Tongue (tissue), 3 donors: ENCODE measurements at places on chromosomes 16 and 17.

GRCh38 chr16:68086336-68086841, 1.2 kb downstream of the NFATC3 start:
- DNase-seq, result peak; percentile 53

GRCh38 chr17:32007463-32008298, 498 bp downstream of the LRRC37B start:
- DNase-seq, result peak; percentile 57

DNA sequence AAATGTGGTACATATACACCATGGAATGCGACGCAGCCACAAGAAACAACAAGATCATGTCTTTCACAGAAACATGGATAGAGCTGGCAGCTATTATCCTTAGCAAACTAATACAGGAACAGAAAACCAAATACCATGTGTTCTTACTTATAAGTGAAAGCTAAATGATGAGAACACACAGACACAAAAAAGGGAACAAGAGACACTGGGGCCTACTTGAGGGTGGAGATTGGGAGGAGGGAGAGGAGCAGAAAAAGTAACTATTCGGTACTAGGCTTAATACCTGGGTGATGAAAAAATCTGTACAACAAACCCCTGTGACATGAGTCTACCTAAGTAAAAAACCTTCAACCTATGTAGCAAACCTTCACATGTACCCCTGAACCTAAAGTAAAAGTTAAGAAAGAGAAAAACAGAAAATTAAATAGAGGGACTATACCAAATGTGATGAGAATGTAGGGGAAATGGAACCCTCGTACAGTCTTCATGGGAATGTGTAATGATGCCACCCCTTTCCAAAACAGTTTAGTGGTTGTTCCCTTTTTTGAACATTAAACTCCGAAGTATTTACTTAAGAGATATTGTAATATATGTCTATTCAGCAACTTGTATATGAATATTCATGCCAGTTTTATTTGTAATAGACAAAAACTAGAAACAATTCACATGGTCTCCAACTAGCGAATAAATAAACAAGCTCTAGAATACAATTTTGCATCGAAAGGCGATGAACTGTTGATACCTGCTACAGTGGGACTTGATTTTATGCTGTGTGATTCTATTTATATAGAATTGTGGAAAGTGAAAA, 33.9 kb downstream of the AHSP start:
- DNase-seq, result no peak

GRCh38 chr16:13070268-13070667, 168.9 kb downstream of the SHISA9 start:
- no peak for DNase-seq

DNA sequence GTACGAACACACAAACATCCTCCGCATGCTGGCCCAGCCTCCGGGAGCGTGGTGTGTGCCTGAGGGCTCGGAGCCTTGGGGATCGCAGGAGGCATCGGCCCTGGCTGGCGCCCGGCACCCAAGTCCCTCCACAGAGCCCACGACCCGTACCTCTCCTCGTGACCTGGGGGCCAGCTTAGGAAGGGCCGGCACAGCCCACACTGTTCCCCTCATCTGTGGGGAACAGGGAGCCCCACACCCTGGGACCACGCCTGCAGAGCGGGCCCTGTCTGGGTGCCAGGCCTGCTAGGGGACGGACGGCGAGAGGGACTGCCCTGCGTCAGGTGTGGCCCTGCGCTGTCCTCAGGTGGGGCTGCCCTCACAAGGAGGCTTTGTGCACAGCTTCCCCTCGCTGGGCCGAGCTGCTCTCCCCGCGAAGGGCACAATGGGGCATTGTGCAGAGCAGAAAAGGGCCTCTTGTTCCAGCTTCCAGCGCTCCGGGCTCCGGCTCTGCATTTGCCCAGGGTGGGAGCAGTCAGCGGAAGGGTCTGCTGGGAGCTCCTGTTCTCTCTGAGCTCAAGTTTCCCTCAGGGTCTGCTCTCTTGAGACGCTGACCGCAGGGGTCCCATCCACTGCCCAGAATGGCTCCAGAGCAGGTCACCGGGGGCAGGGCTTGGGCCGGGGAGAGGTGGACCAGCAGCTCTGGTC, 1.7 kb upstream of the LMF1 start:
- peak; percentile 73 for DNase-seq

DNA sequence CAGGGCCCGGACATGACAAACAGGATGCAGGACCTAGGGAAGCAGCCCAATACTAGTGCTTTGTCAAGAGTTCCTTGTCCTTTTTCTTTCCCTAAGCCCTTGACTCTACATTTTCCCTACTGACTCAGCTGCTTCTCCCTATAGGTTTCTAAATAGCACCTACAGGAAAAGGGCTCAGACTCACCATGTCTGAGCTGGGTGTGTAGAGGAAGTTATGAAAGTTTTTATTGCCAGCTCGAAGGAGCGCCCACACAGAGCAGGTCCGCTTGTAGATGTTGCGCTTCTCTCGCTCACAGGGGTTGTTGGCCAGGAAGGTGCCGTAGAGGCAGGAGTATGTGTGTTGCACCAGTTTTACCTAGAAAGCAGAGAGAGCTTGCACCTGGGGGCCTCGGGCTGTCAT, 10.6 kb downstream of the MTMR4 start:
- no peak for DNase-seq

DNA sequence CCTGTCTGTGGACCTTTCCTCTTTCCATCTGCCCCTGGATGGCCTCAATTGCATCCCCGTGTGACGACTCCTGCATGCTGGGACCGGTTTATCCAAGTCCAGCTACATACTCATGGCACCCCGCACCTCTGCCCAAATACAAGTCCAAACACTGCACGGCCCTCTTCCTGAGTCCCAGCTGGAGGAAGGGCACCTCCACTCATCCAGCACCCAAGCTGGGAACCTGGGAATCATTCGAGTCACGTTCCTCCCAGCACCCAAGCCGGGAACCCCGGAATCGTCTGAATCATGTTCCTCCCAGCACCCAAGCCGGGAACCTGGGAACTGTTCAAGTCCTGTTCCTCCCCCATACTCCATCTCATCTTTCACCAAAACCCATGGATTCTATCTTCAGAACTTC, 10.2 kb downstream of the TRARG1 start:
- DNase-seq, result no peak

- no peak for DNase-seq
Observed at GRCh38 chr16:78034530-78034929, 12.2 kb downstream of the CLEC3A start.

- peak; percentile 45 for DNase-seq
Observed at GRCh38 chr16:27169511-27170071, 33.7 kb upstream of the KDM8 start.
